ENCODE measurements at places on chromosomes 5 and 9. TPM values are rescaled to one million over a fixed set of nuclear protein-coding genes. Genes with fewer than 3 reads are reported as not detected.

Gene INSL4
- not detected for polyA plus RNA-seq

Gene RASGRF2
- polyA plus RNA-seq: 2.3 TPM

- no peak for DNase-seq
These were observed 39.8 kb downstream of the HMCN2 start for GRCh38 chr9:130305381-130305780.

Gene TMEM174
- polyA plus RNA-seq: 27.2 TPM
